Stimulated activated naive B cell treated with anti-CD40 and anti-IgM and Interleukin-4, amounts not matched to agents 10 μg/mL and 1 μg/mL and 100 μg/mL, for 72 hours (primary cell): ENCODE measurements at places on chromosomes 2 and 18.
A peak's percentile ranks its signal among the peaks of the same experiment; 100 is the strongest.

DNA sequence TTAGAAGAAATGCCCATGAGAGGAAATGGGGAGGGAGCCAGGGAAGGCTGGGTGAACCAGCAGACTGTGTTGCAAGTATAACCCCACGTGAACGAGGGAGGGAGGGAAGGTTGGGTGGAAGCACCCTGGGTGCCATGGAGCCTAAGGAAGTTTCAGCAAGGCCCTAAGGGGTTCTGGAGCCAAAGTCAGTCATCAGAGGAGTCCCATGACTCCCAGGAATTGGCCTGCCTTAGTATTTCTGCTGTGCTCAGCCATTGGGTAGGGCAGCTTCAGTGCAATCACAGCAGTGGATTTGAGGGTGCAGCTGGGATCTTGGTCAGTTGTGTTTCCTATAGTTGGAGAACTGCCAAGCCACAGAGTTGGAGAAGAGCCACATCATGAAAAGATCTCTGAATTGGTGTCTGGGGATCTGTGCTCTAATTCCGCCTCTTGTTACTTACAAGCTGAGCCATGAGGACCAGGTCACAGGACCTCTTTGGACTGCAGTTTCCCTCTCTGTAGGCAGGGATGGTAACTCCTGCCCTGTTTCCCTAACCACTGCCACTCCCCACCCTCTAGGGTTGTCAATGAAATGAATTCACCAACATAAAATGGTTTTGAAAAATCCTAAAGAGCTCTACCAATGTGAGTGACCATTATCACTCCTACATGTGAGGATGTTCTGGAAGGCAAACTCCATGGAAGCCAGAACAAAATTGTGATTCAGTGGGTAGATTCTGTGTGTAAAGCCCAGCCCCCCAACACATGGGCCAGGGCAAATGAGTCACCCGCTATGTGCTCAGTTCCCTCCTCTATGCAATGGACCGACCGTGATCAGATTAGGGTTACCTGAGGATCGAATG, 108.9 kb downstream of the CLIP4 start:
- DNase-seq: no peak

GRCh38 chr2:128313931-128314347, 4.7 kb downstream of the HS6ST1 start:
- DNase-seq: no peak

DNA sequence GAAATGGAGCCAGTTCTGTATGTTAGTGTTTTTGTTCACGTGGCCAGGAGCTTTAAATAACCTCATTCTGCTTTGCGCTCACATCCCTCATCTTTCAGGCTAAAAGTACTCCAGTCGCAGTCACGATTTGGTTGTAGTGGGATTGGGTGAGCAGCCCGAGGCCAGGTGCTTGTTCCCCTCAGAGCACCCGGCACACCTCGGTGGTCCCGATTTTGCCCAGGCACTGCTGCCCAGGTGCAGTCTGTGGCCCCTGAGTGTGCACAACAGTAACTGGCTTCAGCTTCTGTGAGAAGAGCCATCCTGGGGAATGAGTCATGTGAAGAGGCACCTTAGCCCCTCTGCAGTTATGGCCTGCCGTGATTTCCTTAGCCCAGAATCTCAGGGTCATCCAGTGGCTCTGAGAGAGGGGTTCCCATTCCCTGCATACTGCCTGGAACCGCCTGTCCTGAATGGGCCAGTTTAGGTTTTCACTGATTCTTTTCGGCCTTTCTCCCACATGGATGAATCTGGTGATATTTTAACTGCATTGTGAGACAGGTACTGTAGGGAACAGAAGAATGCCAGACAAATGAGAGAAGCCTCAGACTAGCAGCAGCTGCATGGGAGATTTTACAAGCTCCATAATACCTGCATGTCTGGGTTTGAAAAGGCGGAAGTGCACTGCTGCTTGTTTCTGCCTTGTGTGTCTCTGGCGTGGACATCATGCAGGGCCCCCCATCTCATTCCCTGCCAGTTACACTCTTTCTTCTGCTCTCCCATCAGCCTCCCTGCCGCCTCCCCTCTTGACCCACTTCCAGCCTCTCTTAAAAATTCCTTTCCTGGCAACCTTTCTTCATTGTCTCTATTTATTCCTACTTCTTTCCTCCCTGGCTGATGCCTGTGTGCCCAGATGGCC, 33.5 kb downstream of the IMPA2 start:
- no peak for DNase-seq

GRCh38 chr2:65299246-65299645, 71.6 kb downstream of the ACTR2 start:
- peak; percentile 21 for DNase-seq

GRCh38 chr2:219289537-219290361, 10.6 kb downstream of the DNAJB2 start:
- DNase-seq: no peak

GRCh38 chr2:150350500-150350899, 137.0 kb downstream of the RND3 start:
- no peak for DNase-seq

DNA sequence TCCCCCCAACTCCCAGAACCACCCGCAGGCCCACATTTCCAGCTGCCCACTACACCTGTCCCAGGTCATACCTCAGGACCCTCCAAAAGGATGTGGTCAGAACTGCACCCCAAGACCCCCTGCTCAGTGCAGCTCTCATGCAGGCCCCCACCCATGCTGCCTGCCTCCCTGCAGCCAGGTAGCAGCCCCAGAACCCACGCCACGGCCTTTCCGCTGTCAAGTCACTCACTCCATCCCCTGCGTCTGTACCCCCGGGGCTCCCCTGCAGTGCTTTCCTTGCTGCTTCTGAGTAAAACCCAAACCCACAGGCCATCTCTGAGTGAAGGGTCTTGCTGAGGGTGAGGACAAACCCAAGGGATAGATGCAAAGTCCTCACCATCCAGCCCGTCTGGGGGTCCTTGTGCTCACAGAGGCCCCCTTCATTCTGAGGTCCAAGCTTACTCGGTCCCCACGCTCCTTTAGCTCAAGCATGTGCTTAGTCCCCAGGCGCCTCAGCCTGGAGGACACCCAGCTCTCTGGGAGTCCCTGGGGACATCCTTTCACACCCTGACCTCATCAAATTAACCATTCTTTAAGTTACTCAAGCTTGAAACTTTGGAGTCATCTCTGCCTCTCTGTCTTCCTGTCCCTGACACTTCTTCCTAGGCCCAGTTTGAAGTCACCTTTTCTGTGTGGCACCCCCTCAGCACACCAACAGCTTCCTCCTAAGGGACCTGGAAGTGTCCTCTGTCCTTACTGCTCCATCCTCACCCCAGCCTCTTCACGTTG, 130.1 kb downstream of the SMAD7 start:
- DNase-seq: peak; percentile 78

- DNase-seq: no peak
Measured at GRCh38 chr18:13239171-13239956, 20.8 kb downstream of the LDLRAD4 start.

GRCh38 chr2:97774425-97774824, 61.0 kb downstream of the ZAP70 start:
- DNase-seq: no peak

- DNase-seq: no peak
Measured at GRCh38 chr2:65033178-65033577, 23.0 kb upstream of the CEP68 start.

- no peak for DNase-seq
Measured at GRCh38 chr2:85246348-85246747, 81.4 kb downstream of the TGOLN2 start.

GRCh38 chr2:105741174-105741573, 3.5 kb upstream of the NCK2 start:
- no peak for DNase-seq

GRCh38 chr2:170425281-170425751, 247.4 kb downstream of the MYO3B start:
- no peak for DNase-seq

GRCh38 chr2:6556755-6557154, 309.0 kb downstream of the CMPK2 start:
- no peak for DNase-seq

GRCh38 chr2:30545875-30546274, 98.8 kb downstream of the LCLAT1 start:
- DNase-seq: no peak

DNA sequence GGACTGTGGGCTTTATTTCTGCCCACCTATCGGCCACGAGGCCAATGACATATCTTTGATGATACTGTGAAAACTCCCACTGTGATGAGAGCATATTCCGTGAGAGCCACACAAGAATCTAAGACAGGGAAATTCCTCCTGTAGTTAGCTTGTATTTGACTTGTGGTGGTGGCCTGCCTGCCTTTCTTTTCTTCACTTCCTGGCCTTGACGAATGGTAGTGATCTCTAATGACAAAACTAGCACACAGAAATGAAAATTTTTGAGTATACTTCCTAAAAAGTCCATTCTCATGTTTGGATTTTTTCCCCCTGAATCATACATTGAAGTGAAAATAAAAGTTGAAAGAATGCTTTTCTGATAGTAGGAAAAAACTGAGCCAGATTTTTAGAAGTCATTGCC, 94.4 kb downstream of the MGAT5 start:
- no peak for DNase-seq

- DNase-seq: no peak
Measured at GRCh38 chr18:74407888-74408287, 49.2 kb downstream of the DIPK1C start.

DNA sequence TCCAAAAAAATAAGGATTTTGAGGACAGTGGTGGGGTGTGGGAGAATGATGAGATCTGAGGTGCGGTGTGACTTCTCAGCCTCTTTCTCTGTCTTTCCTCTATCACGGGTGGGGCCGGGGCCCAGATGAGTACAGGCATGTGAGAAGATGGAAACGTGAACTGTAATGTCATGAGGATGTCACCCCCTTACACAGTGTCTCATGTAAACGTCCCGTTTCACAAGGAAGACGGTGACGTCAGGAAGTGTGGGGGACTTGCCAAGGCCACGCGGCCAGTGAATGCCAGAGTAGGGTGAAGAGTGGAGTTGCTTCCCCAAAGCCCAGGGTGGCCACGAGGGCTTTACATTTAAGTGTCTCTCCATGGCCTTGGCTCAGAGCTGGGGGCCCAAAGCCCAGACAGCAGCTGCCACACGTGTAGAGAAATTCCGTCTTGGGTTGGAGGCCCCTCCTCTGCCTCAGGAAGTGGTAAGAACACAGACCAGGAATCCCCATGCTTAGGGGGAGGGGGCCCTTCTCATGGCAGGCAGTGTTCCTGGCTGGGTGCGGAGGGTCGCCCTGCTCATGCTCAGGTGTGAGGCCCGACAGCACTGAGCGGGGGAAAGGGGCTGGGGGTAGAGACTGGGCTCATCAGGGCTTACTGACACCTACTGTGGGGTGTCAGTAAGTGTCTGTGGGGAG, 80.9 kb upstream of the SMAD7 start:
- no peak for DNase-seq

DNA sequence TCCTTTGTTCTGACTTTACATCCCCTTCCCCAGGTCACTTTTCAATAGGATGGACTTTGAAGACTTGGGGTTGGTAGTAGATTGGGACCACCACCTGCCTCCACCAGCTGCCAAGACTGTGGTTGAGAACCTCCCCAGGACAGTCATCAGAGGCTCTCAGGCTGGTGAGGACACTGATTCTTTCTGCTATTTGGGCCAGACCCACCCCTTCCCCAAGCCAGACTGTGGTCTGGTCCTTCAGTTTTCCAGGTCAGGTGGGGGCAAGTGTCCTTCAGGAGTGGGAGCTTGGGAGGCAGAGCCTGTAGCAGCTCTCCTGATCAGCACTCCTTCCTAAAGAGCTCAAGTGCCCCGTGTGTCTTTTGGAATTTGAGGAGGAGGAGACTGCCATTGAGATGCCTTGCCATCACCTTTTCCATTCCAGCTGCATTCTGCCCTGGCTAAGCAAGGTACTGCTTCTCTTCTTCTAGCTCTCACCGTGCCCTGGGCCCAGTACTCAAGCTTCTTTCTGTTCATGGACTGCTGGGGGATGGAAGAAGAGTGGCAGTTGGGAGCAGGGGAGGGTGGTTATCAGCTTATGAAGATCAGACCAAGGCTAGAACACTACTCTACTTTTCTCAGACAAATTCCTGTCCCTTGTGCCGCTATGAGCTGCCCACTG, 1.1 kb downstream of the RNF181 start:
- no peak for DNase-seq

- no peak for DNase-seq
Measured at GRCh38 chr2:207311316-207312005, 145.7 kb upstream of the KLF7 start.

DNA sequence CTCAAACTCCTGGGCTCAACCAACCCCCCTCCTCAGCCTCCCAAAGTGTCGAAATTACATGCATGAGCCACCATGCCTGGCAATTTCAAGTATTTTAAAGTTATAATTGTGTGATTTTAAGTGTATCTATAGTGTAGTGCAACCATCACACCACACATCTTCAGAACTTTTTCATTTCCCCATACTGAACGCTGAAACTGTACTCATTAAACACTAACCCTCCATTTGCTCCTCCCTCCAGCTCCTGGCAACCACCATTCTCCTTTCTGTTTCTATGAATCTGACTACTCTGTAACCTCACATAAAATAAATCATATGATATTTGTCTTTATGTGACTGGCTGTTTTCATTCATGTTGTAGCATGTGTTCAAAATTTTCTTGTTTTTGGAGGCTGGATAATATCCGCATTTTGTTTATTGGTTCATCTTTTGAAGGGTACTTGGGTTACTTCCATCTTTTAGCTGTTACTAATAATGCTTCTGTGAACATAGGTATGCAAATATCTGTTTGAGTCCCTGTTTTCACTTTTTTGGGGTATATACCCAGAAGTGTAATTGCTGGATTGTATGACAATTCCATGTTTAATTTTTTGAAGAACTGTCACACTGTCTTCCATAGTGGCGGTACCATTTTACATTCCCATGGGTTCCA, 188.2 kb downstream of the PLCL1 start:
- no peak for DNase-seq

DNA sequence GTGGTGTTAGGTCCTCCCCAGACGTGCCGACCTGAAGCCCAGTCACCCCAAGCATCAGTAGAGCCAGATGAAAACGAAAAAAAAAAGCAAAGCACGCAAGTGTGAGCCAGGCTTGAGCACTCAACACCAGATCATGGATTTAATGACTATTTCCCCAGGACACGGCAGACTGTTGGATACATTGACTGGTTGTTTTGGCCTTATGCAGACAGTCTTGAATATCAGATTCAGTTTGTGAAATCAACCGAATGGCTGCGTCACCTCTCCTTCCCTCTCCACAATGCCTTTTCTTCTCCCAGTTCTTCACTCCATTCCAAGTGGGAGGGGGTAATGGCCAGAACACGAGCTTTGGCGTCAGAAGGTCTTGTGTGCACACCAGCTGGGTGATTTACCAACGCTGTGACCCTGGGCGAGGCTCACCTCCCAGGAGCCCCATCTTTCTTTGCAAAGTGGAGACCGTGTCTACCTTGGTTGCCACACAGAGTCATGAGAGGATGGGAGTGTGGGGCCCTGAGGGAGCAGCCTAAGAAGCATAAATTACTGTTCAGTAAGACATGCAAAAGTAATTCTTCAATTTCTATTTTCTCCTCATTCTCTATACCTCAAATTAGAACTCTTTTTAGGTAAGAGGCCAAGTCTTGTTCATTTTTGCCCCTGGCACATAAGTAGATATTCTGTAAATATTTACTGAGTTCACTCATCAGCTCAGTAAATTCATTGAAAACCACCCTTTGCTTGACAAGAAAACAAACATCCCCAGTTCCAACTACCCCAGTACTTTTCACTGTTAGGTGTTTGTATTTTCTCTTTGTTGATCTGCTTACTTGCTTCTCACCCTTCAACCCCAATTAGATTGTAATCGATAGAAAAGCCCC, 181.1 kb upstream of the COPS8 start:
- no peak for DNase-seq

GRCh38 chr2:223000872-223001796, 50.9 kb upstream of the KCNE4 start:
- no peak for DNase-seq
